ENCODE measurements at places on chromosomes 2 and 18.

DNA sequence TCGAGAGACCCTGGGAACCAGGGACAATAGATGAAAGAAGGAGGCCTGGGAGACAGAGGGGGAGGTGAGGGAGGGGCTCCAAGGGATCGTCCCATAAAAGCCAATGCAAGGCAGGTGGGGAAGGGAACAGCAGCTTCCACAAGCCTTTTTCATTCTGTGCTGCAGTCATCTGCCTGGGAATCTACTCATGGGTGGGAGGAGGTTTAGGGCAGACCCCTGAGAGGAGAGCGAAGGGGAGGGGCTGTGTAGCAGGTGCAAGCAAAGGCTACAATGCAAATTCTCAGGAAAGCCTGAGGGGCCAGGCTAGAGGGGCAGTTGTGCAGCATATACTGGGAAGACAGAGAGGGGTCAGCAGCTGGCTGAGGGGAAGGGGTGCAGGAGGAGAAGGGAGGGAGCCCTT, 135.4 kb downstream of the SETBP1 start:
- no peak for DNase-seq

DNA sequence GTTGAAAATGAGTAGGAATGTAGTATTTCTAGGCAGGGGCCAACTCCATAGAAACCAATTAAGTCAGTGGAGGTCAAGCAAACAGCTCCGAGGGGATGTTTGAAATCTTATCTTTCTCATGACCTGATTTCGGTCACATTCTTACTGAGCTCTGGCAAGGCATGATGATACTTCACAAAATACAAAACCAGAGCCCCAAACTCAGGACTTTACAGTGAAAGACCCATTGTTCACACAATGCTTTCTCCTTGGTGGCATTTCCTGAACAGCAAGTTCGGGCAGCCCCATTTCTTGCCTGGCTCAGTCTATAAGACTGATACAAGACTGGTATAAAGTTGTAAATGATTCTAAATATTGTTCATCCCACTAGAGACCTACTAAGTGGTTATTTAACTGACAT, 53.3 kb downstream of the LAMA1 start:
- no peak for DNase-seq

GRCh38 chr2:88139203-88139702, 11.4 kb upstream of the FABP1 start:
- peak; percentile 0 for DNase-seq

GRCh38 chr2:119721462-119721861, 38.3 kb upstream of the PTPN4 start:
- no peak for DNase-seq

DNA sequence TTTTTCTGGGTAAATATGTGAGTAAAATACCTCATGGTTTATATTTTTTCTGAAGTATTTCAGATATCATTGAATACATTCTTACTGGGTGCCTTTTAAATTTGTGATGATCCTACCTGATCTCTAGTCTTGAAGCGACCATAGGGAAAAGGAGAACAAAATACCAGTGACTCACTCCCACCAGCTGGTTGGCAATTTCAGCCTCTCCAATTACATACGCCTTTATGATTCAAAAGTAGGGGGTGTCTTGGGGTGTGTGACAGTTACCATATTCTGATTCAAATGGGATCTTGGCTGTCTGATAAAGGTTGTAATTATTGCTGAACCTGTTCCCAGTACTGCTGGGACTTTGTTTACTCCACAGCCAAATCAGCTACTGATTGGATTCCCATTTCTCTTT, 175.9 kb upstream of the NXPH2 start:
- no peak for DNase-seq

DNA sequence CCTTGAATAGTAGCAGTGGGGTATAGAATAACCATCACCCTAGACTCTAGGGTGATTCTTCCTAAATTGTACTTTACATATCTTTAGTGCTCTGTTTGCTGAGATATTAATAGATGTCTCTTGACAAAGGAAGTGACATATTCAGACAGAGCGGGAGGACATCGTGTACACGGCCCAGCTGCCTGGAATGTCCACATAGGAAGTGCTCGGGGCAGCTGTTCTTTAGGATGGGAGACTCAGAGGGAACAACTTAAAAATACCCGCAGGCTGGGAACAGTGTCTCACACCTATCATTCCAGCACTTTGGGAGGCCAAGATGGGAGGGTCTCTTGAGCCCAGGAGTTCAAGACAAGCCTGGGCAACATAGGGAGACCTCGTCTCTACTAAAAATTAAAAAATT, 206.1 kb downstream of the FAM210A start:
- DNase-seq: no peak

DNA sequence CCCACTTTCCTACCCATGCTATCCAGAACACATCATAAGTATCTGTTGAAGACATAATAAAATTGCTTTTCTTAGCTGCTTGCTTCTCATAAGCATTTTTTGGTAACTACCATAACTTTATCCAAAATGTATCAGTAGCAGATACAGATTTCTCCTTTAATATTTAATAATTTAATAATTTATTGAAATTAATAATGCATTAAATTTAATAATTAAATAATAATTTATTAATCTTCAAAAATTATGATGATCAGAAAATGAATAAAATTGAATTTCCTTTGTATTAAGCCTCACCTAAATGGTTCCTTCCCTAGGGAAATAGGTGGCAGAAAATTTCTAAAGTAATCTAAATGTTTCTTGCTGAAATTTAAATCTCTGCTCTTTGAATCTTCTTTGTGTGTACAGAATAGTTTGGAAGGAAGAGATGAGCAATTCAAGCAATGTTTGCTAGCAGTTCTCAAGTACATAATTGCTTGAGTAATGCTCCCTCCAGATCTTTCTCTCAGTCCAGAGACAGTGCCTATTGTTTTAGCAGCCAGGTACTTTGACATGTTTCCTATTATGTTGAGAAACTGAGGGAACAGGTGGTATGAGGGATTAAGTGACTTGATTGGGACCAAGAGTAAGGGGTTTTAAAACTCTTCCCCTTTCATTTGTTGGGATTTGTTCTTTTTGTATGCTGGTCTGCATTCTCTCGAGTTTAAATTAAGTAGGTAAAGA, 123.1 kb upstream of the CYP26B1 start:
- no peak for DNase-seq

GRCh38 chr18:43893001-43893637, 615.8 kb upstream of the SYT4 start:
- peak; percentile 69 for DNase-seq

DNA sequence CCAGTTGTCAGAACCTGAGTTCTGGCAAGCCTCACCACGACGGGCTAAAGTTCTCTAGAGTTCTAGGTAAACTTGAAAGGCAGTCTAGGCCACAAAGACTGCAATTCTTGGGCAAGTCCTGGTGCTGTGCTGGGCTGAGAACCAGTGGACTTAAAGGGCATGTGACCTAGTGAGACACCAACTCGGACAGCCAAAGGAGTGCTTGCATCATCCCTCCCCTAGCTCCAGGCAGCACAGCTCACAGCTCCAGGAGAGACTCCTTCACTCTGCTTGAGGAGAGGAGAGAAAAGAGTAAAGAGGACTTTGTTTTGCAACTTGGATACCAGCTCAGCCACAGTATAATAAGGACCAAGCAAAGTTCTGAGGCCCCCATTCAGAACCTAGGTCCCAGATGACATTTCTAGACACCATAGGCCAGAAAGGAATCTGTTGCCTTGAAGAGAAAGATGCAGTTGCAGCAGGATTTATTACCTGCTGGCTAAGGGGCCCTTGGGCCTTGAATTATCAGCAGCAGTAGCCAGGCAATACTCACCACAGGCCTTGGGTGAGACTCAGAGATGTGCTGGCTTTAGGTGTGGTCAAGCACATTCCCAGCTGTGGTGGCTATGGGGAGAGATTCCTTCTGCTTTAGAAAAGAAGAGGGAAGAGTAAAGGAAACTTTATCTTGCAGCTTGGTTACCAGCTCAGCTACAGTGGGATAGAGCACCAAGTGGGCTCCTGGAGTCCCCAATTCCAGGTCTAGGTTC, 51.8 kb downstream of the UPP2 start:
- DNase-seq: no peak

DNA sequence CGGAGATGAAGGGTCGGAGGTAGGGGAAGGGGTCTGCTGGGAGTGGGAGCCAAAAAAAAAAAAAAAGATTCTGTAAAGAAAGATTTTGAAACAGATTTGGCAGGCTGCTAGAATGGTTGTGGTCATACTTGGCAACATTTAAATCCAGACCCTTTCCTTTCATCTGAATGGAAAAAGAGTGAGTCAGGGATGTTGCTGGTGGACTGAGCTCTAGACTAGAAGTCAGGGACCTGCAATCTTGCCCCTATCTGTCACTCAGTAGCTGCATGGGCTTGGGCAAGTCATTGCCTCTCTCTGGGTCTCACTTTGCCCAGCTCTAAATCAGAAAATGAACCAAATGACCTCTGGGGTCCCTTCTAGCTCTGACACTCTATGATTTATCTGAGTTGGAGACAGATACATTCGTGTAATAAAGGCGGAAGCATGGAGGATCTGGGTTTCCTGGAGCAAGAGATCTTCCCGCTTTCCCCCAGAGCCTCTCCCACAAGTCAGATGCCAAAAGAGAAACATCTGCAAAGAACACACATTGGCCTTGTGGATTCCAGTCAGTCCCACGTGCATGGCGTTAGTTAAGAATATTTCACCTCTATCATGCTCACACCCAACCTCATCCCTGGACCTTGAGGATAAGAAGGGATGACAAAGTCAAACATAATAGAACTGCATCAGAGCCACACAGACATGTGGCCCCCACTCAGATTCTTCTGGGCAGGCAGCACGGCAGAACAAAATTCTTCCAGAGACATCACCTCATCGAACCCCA, 58.5 kb downstream of the ADD2 start:
- no peak for DNase-seq

DNA sequence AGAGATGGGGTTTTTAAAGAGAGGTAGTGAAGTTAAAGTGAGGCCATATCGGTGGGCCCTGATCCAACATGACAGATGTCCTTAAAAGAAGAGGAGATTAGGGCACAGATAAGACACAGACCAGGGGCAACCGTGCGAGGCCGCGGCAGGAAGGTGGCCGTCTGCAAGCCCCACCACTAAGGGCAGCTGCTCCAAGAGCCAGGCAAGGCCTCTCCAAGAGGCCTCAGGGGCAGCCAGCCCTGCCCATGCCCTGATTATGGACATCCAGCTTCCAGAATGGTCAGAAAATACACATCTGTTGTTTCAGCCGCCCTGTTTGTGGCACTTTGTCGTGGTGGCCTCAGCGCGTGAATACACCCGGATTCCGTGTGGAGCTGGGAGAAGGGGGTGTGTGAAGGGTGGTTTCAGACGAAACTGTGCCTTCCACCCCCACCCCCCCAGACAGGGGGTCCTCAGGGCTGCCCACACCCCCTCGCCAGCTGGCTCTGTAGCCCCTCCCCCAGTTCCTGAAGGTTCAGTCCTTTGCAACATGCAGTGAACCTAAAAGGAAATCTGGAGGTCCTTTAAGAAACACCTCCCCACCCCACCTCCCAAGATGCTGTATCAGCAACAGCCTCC, 74.1 kb upstream of the SMAD7 start:
- DNase-seq: no peak

- no peak for DNase-seq
Measured at GRCh38 chr2:212494418-212495020, 44.1 kb downstream of the ERBB4 start.

GRCh38 chr18:12520442-12520992, 112.8 kb downstream of the PRELID3A start:
- peak; percentile 36 for DNase-seq

DNA sequence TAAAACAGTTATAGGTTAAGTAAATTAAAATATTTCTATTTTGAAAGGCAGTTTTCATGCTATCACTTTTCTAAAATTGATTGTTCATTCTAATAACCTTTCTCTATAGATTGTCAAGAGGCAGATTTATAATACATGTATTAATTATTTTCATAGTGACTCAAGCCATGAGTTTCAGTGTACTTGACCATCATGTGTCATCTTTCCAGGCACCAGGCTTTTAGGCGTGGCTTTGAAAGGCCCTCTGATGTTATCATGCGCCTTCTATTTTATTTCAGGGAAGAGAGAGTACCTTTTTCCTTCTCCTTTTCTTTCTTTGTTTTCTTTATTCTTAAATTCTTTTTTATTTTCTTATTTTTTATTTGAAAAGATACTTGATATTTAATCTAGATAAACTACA, 128.3 kb upstream of the ETAA1 start:
- peak; percentile 32 for DNase-seq

- DNase-seq: no peak
Measured at GRCh38 chr18:76643996-76644395, 149.0 kb upstream of the ZNF516 start.

- peak; percentile 64 for DNase-seq
Measured at GRCh38 chr2:40213071-40213470, 238.8 kb downstream of the SLC8A1 start.

- no peak for DNase-seq
Measured at GRCh38 chr18:41058351-41059125, 896.5 kb upstream of the PIK3C3 start.

- peak; percentile 26 for DNase-seq
Measured at GRCh38 chr2:85537600-85538506, 1.1 kb upstream of the MAT2A start.

GRCh38 chr2:145744541-145745386, 1224.8 kb upstream of the ZEB2 start:
- peak; percentile 70 for DNase-seq

DNA sequence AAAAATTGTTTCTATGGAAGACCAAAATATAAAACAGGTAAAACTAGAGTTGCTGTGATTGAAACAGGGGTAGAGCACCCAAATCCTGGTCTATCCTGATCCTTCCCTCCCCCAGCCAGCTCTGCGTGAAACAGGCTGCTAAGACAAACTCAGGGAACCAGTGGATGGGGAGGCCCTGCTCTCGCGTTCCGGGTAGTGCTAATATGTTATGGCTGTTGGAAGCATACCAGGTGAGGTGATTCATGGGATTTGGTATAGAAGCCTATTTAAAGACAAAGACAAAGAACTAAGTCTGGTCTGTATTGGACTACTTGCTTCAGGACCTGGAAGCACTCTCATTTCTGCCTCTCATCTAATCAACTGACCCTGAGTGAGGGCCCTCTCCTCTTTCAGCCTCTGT, 63.0 kb upstream of the CCBE1 start:
- DNase-seq: no peak

DNA sequence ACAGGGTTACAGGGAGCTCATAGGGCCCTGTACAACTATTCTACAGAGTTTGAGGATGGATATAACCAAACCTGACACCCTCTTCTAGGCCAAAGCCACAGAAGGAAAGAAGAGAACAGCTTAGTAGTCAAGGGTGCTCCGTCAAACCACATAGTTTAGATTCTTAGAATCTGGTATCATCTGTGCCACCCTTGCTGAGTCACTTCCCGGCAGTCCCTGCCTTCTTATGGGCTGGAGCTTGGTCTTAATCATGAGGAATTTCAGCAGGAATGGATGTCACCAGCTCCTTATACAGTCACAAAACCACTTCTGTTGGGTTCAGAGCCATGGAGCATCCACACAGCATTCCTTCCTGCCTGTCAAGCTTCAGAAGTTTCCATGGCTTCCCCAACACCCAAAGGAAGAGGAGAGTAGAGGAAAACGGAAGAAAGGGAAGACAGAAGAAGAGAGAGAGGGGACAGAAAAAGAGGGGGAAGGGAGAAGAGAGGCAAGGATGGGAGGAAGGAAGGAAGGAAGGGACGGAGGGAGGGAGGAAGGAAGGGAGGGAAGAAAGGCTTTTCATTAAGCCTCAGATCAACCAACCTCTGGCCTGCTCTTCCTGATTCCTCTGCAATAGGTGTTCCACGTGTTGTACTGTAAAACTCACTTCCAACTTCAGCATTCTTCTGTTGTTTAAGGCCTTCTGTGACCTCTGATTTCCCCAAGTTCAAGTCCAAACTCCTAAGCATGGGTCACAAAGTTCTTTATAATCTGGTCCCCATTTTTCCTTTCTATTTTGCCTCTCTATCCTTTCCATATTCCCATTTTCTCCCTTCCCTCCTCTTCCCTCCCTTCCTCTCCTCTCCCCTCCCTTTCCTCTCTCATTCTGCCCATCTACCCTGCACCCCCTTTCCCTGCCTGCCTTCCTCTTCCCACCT, 246.1 kb upstream of the TNP1 start:
- peak; percentile 91 for DNase-seq
